ENCODE measurements at places on chromosomes 6 and 20.

GRCh38 chr6:157551041-157551832 lies 170.2 kb downstream of the ZDHHC14 start:
- ATAC-seq = no peak

DNA sequence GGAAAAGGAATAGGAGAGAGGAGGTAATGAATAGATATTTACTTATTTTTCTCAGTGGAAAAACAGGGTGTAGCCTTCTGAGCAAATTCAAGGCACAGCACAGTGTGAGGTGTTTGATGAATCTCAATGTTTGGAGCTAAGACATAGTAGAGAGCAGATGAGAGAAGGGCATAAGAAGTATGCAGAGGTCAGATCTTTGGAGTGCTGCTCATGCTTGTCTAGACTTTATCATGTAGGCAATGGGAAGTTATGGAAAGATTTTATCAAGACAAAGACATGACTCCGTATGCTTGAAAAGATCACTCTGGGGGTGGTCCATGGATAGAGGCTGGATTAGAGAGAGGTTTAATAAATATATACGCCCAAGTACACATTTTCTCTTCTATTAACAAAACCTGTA lies 217.0 kb upstream of the CNR1 start:
- no peak for ATAC-seq

DNA sequence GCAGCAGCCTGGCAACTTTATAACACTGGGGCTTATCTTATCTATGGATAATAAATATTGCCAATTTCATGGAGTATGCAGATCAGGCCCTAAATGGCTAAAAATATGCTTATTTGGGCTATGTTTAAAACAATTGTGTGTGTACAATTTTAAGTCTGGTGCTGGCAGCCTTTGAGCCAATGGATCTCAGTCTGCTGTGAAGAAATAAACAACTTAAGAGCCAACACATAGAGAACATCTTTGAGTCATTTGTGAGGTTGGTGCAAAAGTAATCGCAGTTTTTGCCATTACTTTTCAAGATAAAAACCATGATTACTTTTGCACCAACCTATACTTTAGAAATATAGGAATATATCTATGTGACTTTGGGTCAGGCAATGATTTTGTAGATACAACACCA lies 129.1 kb upstream of the CARMIL1 start:
- no peak for ATAC-seq

DNA sequence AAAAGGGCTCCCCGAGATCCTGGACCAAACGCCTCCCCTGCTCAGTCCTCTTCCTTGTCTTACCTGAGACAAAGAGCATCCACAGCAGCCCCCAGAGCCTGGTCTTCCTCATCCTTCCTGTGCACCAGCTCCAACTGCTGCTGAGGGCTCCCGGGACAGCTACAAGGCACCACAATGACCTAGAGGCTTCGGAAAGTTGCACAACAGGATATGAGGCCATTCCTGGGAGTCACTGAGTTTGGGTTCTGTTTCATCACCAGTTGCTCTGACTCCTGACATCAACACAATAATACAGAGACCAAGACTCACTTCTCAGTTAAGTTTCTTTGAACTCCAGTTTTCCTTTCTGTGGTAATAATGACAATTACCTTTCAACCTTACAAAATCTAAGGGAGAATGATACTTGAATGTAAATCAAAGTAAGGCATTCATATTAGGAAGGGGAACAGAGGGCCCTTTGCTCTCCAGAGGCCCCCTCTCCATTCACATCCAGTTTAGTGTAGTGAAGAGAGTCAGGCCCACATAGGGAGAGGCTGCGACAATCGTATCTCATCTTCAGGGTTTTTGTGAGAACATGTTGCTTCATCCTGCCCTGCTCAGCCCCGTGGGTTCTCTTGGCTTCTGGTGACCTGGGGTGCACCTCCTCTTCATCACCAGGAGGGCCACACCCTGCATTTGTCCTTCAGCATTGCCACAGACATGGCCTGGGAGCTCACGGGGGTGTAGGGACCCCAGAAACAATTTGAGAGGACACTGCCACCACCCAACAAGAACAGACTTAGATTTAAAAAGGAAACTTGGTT lies at the start of gene TREM1:
Gene TREM1, minus strand, starts transcription at position 139 of the 803 bp plus-strand sequence. Its CDS starts 27 bp downstream, at position 112.
- no peak for ATAC-seq

DNA sequence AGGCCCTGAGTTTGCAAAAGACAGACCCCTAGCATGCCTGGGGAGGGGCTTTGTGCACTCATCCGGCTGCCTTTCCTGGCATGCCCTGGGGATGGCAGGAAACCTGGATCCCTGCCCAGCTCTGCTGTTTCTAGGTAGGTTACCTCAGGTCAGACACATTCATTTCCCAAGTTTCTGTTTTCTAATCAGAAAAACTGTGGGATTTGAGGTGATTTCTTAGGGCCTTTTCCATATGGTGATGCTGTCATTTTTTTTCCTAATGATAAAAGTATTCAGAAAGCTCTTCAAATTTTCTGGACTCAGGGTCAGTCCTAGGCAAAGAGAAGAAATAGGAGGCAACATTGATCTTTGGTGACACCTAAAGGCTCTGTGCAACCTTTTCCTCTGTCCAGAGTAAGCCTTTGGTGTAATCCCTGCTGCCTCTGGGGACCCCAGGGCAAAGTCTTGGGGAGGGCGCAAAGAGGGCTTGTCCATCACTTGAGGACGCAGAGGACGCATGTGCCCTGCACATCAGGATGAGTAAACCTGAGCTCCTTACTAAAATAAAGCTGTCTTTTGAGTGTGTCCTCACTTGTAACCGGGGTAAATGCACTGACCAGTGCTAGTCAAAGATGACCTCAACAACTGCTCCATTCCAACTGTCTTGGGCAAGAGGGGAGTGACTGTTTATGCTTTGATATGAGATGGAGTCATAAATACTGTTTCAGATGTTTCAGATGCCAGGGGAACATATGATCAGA lies 13.5 kb upstream of the TRAM2 start:
- no peak for ATAC-seq

DNA sequence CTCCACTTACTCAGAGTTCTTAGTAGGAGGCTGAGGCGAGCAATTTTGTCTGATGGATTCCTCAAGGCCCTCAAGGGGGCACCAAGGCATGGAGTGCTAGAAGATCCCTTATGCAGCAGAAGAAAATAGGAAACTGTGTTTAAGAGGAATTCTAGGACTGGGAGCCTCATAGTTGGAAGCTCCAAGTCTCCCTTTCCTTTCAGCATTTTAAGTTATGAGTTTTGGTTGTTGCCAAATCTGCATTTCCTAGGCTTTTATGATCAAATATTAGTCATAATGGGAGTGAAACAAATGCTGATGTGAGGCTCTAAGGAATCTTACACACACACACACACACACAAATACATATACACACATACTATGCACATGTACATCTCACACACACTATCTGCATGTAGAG lies 714.0 kb downstream of the UTRN start:
- ATAC-seq = no peak

GRCh38 chr6:144675231-144675861 lies 390.2 kb downstream of the UTRN start:
- ATAC-seq = peak; percentile 44

DNA sequence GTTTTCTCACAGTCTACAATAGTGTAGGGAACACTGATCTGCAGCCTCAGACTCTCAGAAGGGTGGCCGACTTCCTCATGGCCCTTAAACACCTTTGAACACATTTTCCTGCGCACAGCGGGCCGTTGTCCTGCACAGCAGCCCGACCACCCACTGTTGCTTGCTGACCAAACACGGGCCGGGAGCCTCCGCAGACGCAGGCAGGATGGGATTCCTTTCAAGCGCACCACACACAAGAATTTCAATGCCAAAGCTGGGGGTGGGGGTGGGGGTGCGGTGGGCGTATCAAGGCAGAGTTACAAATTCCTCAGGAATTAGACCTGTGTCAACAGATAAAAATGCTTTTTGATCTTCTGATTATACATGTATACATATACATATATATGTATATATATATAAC lies 74.5 kb downstream of the HUS1B start:
- ATAC-seq = no peak

DNA sequence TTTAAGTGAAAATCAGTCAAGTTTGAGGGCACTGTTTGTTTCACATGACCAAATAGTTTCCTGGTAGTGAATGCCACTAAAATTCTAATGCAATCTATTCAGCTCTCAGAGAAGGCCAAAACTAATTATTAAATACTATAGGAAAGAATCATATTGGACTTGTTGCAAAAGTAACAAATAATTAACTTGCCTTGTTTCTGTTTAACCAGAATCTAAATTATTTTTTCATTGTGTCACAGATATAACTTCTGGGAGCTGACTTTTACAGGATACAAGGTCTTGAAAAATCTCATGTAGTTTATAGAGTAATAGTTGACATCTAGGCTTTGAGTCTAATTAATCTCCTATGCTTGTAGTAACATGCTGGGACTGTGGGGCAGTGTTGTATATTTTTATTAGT lies 44.5 kb downstream of the PRSS35 start:
- no peak for ATAC-seq
